ENCODE measurements at places on chromosomes 13 and 19.
A peak's percentile ranks its signal among the peaks of the same experiment; 100 is the strongest.

GRCh38 chr13:68993154-68993553, 1114.5 kb upstream of the ATXN8OS start:
- DNase-seq, result no peak

- peak; percentile 80 for DNase-seq
These were observed 114.4 kb downstream of the ZDHHC20 start for GRCh38 chr13:21344662-21345176.

DNA sequence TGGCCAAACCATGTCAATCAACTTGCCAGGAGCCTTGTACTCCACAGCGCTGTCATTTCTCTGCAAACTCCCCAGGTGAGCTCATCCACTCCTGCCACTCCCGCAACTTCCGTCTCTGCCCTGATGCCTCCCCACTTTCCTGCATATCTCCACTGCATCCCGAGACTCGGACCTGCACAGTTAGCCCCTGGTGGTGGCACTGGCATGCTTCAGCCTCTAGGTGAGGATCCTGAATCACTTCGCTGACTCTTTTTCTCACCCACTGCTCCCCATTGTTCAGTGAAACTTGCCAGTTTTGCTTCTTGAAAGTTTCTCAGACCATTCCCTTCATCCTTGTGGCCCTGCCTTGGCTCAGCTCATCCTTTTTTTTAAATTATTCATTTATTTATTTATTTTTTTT, 3.4 kb upstream of the CTU1 start:
- DNase-seq, result no peak

DNA sequence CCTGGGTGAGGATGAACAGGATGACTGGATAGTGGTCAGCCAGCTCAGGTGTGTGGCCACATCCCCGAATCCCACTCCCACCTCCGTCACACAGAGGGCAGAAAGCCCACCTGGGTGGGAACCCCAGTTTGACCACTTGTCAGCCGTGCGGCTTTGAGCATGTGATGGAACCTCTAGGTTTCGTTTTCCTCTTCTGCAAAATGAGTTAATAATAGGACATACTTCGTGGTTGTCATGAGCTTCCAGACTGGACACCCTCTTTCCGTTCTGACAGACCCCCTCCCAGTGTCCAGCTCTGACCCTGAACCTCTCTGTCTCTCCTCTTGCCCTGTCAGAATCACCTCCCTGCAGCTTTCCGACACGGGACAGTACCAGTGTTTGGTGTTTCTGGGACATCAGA, 1.8 kb downstream of the AXL start:
- no peak for DNase-seq

DNA sequence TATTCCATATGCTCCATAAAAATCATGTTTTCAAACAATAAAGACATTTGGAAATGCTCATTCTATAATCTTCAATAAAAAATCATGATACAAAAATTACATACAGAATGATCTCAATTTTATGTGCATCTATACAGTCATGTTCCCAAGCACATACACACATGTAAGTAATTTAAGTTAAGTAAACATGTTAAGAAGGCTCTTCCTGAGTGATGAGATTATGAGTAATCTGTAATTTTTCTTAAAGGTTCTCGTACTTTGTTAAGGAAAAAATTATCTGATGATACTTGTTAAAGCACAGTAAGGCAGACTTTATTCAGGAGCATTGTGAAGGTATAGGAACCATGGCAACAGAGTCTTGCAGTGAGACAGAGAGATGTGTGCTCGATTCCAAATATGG, 30.0 kb upstream of the DLEU7 start:
- no peak for DNase-seq

DNA sequence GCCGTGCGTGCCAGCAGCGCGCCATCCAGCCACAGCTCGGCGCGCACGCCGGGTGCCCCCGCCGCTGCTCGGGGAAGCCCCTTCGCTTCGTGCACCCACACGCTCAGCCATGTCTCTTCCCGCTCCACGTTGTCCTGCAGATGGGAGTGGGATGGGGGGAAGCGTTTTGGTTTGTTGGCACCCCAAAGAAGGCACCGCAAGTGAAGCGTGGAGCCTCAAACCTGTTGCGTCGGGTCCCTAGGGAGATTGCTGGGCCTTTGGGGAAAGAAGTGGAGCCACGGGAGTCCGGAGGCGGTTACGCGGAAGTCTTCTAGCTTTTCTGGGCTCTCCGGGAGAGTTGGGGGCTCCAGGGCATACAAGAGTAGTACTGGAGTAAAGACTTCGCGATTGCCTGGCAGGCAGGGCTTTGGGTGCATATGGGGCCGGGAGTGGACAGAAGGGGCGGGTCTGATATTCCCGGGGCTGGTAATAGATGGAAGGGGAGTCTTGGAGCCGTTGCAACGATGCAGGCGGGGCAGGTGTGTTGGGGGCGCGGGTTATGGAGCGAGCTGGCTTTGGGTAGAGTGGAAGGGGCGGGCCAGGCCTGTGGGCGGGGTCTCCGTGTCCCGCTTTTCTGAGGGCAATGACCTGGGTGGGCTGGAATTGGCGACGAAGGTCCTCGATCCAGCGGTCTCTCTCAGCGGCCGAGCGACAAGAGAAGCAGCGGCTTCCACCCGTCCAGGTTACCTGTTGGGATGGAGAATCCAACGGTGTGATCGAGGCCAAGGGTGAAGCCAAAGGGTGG, 6.5 kb downstream of the RASAL3 start:
- no peak for DNase-seq
